Motor neuron (in vitro differentiated cells): ENCODE measurements at places on chromosomes 3 and 15. TPM values are rescaled to one million over a fixed set of nuclear protein-coding genes. Genes with fewer than 3 reads are reported as not detected.

CCR9 gene
- total RNA-seq = 0.39 and 0.63 TPM in 2 replicates

PLCD1 gene
- 21.8 and 22.5 TPM in 2 replicates for total RNA-seq

WWTR1 gene
- 267 and 283 TPM in 2 replicates for total RNA-seq

MAP6D1 gene
- total RNA-seq = 0.27 TPM in 1 of 2 replicates, not detected in the other

UROC1 gene
- total RNA-seq = 0.05 TPM in 1 of 2 replicates, not detected in the other

TGM5 gene
- 0.50 TPM in 1 of 2 replicates, not detected in the other for total RNA-seq

NR2E3 gene
- total RNA-seq = 0.71 and 0.75 TPM in 2 replicates

CFAP100 gene
- total RNA-seq = 1.7 TPM in 1 of 2 replicates, not detected in the other

C3orf70 gene
- total RNA-seq = 0.61 and 0.70 TPM in 2 replicates

RAB8B gene
- 31.6 and 38.3 TPM in 2 replicates for total RNA-seq

TMEM45A gene
- 20.9 and 22.1 TPM in 2 replicates for total RNA-seq

LEKR1 gene
- 1.2 and 2.7 TPM in 2 replicates for total RNA-seq

AMT gene
- 8.9 and 10.6 TPM in 2 replicates for total RNA-seq

DTWD1 gene
- 32.6 and 38.9 TPM in 2 replicates for total RNA-seq

ITIH4 gene
- total RNA-seq = 2.5 and 3.8 TPM in 2 replicates

RAB6B gene
- 3.0 and 4.5 TPM in 2 replicates for total RNA-seq

KIF23 gene
- 35.4 and 35.6 TPM in 2 replicates for total RNA-seq

SKOR1 gene
- 0.10 and 0.16 TPM in 2 replicates for total RNA-seq
